ENCODE measurements at places on chromosomes 1 and 21.
A peak's percentile ranks its signal among the peaks of the same experiment; 100 is the strongest.

DNA sequence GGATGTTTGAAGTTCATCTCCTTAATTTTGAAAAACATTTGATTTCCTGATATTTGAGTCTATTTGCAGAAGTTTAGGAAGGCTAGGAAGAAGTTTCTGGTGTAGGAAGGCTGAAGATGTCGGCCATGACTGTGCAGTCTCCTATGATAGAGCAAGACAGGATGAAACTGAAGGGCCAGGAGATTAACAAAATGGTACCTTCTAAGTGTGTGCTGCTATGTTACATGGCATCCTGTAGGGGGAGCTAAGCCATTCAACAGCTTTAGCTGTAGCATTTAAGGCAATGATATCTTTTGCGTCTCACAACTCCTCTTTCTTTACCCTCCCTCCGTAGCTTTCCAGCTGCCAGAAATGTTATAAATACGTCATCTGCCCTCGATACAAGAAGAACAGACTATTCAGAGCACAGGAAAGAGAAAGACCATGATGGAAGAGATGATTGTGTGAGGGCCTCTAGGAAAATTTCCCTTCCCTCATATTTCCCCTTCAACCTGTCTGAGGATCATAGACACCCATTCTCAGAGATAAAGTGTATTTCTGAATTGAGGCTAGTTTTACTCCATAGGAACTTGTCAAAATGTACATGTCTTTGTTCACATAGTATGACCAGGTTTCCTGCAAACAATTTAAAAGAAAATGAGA, 61.1 kb downstream of the XCL1 start:
- DNase-seq = no peak

GRCh38 chr1:44037154-44037553, 5.9 kb upstream of the SLC6A9 start:
- no peak for DNase-seq

- peak; percentile 17 for DNase-seq
Observed at GRCh38 chr1:167599957-167600581, 30.0 kb upstream of the RCSD1 start.

- no peak for DNase-seq
Observed at GRCh38 chr21:34909492-34910292, 139.4 kb downstream of the RUNX1 start.

DNA sequence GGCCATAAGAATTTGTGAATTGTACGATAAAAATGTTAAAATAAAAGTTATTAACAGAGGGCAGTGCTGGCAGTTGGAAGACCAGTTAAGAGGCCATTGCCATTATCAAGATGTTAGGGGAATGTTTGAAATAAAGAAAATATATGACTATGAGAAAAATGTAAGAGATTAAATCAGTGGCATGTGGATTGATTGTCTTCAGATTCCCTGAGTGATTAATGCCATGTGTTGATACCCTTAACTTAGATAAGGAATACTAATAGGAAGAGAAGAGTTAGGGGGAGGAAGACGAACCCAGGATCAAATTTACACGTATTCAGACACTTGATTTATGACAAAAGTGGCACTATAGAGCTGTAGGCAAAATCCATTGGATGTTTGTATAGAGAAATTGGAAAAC, 155.8 kb downstream of the PIK3R3 start:
- no peak for DNase-seq

DNA sequence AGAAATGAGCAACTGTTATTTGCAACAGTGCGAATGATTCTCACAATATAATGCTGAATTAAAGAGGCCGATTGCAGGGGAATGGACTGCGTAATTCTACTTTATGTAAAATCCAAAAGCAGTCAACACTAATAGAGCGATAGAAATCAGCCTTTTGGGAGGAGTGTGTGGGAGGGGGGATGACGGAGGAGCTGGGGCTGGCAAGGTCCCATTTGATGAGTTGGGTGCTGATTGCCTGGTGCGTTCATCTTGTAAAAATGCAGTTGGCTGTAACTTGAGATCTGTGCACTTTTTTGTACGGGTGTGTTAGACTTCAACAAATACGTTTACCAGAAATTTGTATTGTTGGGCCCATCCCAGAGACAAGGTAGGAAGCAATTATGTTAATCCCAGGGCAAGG, 20.7 kb downstream of the TNFRSF8 start:
- no peak for DNase-seq

DNA sequence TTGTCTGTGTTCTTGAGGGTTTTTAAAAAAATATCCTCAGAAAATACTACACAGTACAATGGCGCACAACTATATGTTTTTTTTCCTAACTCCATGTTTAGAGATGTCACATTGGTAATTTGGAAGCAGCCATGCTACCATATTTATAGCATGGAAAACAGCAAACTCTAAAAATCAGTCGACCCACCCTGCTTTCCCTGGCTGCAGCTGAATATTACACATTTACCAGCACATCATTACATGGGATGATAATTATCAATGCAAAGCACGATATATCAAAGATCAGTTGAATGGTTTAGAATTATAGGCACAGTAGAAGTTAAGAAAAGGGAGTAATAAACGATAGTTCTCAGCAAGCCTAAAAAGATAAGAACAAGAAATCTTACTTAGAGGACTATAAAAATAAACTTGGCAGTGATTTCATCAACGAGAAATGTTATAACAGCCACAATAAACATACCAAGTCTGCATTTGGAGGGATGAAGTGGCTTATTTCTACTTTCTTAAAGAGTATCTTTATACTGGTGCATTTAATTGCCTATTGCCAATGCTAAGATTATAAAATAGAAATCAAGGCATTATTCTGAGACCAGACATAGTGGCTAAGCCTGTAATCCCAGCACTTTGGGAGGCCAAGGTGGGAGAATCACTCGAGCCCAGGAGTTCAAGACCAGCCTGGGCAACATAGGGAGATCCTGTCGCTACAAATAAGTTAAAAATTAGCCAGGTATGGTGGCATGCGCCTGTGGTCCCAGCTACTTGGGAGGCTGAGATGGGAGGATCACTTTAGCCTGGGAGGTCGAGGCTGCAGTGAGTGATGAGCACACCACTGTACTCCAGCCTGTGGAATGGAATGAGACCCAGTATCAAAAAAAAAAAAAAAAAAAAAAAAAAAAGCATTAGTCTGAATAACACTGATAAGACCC, 43.4 kb downstream of the WDR64 start:
- DNase-seq = no peak

GRCh38 chr1:41305576-41306363, 55.5 kb upstream of the FOXO6 start:
- no peak for DNase-seq

GRCh38 chr1:229970714-229971113, 96.3 kb upstream of the GALNT2 start:
- DNase-seq = no peak

- no peak for DNase-seq
Observed at GRCh38 chr1:52877554-52877953, 35.0 kb downstream of the ZYG11A start.

DNA sequence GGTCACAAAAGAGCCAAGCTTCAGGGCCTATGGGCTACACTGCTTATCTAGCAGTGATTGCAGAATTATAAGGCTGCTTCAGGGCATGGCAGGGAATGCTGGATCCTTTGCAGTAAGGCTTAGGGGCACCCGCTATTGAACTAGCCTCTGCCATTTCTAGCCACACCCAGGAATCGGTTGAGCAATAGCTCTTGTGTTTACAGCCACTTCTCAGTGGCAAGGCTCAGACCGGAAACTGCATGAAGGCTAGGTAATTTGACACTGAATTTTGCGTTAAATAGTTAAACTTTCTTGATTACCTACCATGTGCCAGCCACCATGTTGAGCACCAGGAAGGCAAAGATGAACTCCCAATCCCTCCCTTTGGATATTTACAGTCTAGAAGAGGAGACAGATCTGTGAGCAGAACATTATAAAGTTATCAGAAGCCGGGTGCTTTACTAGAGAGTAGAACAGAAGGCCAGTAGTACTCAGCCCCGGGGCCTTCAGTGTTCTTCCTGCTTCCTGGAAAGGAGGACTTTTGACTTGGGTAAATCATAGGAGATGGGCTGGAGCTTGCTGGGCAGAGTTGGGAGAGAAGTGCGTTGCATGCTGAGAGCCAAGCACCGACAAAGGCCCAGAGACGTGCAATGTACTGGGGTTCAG, 98.6 kb upstream of the LPGAT1 start:
- no peak for DNase-seq

- DNase-seq = no peak
Observed at GRCh38 chr1:111734856-111735255, 4.3 kb downstream of the INKA2 start.

GRCh38 chr1:179177182-179177581, 52.3 kb downstream of the ABL2 start:
- no peak for DNase-seq

DNA sequence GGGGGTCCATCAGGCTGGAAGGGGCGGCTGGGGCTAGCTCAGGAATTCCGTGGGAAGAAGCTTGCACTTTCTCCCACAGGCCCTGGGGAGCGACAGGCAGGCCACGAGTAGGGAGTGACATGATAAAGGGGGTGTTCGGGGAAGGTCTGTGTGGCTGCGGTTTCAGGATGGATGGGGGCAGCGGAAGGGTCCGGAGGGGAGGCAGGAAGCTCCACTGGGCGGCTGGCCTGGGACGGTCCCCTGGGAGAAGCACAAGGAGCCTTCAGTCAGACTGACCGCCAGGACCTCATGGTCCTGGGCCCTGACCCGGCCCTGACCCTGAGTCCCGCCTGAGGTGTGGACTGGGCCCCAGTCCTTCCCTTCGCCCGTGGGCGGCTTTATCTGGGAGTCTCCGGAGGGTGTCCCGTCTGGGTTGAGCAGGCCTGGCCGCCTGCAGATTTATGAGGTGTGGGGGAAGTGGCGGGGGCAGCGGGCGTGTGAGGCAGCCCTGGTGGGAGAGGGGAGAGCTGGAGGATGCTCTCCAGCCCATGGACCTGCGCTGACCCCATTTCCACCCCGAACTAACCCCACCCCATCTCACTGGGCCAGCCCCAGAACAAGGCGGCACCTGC, 45.6 kb downstream of the EPHB2 start:
- no peak for DNase-seq

DNA sequence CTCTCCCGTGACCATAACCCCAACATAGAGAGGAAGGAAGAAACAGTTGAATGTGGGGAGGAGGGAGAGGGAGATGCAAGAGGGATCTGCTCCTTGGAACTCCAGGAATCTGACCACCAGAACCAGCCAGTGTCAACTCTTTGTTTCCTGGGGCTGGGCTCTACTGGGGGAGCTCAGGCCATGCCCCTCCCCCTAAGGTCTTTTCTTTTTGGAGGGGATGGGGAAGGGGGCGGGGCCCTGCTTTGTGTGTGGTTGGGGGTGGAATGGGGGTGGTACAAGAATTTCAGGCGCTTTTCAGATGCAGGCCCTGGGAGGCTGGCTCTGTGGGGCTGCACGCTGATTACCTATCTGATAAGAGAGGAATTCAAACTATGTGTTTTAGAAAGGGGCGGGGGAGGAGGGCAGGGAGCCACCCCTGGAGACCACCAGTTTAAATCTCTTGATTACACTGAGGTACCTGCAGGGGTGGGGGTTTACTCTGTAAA, 8.3 kb downstream of the LIN28A start:
- DNase-seq = no peak

- no peak for DNase-seq
Observed at GRCh38 chr1:227885135-227885647, 62.5 kb downstream of the WNT9A start.

DNA sequence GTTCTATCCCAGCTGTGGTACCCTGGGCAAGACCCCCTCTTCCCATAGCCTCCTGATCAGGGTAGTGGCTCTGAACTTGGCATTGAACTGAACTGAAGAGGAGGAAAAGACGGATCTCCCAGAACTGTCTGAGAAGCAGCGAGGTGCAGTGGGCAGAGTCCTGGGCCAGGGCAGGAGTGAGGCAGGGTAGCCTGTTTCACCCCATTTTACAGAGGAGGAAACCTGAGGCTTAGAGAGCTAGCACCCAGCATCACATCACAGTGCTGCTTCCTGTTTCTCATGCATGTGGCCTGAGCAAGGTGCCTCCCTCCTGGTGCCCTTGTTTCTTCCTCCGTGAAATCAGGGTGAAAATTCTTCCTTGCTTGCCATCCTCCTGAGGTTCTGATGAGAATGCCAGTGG, 17.1 kb downstream of the ZNF362 start:
- DNase-seq = no peak

DNA sequence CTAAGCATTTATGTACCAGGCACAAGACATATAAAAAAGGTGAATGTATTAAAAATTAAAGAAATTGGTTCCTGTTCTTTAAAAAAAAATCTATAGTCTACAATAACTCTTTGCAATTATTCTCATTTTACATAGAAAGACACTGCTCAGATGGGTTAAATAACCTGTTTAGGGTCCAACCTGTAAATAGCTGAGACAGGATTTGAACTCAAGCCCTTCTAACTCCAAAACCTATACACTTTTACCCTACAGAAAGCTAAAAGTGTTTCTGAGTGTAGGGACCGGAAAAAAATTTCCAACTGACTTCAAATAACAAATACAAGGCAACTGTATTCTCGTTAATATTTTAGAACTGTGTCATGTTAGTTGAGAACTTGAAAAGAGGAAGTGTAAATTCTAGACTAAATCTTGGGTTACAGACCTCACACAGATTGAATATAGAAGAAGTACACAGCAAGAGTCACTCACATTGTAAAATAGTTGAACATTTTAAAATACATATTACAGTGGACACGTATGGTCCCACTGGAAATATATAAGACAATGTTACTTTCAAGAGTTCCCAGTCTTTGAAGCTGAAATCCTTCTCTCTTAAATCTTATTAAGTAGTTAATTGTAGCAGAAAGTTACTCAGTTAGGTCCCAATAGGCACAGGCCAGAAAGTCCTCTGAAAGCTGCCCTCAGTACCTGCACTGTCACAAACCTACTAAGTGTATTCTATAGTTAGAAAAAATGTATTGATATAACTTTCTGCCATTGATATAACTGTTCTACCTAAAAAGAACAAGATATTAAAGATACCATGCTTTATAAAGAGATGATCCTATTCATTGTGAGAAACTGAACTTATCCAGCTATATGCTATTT, 7.3 kb downstream of the EDEM3 start:
- no peak for DNase-seq

DNA sequence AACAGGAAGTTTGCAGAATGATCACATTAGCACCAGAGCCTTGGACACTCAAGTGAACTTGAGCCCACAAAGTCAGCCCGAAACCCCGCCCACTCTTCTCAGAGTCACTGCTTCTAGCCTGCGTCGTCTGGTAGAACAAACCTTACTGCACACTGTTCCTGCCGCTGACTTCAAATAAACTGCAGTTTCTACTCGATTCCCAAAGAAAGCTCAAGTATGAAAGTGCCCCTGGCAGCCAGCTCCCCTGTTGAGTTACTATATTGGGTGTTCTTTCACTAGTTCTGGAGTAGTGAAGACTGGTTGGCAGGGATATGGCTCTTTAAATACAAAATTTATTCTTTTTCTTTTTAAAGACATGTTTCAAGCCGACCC, 164.7 kb downstream of the GALNT2 start:
- no peak for DNase-seq

- no peak for DNase-seq
Observed at GRCh38 chr1:218339267-218339831, 5.8 kb upstream of the TGFB2 start.

DNA sequence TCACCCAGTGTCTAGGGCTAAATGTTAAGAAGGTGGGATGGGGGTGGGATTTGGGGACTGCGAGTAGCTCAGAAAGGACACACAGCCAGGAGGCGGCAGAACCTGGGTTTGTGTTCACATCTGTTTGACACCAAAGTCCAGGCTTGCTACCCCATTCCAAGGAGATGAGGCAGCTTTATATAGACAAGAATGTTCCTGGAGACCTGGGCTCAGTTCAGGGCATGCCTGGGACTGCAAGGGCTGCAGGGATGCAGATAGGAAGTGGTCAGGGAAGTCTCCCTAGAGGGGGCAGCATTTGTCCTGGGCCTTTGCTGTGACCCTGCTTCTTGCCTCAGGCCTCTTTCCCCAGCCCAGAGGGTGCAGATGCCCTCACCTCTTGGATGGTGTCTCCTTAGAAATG, 16.3 kb downstream of the PADI3 start:
- no peak for DNase-seq

GRCh38 chr1:151314137-151314875, 12.9 kb downstream of the PI4KB start:
- DNase-seq = no peak
